Thoracic aorta (tissue), 2 donors: ENCODE measurements at places on chromosomes 7 and 10. TPM values are rescaled to one million over a fixed set of nuclear protein-coding genes. Genes with fewer than 3 reads are reported as not detected.

- no peak overlapping the region for H3K4me3 ChIP-seq
- H3K4me1 ChIP-seq = peaks cover 61% of the 10 kb centered on the region
- no peaks in the 10 kb centered on the region for H3K36me3 ChIP-seq
- H3K27ac ChIP-seq = no peak overlapping the region
- no peaks in the 10 kb centered on the region for H3K27me3 ChIP-seq
- no peak for DNase-seq
Observed at GRCh38 chr10:5595994-5596471, 70.4 kb downstream of the ASB13 start.

- peaks cover 32% of the 10 kb centered on the region for H3K4me1 ChIP-seq
Observed at GRCh38 chr7:117086788-117087187, 133.5 kb downstream of the ST7 start.

- no peaks in the 10 kb centered on the region for H3K27me3 ChIP-seq
- peaks cover 46% of the 10 kb centered on the region for H3K36me3 ChIP-seq
- no peak overlapping the region for H3K4me3 ChIP-seq
- H3K4me1 ChIP-seq = peaks cover 54% of the 10 kb centered on the region
- DNase-seq = no peak
- peak overlapping the region; percentile 40 for H3K27ac ChIP-seq
Observed at GRCh38 chr10:15651175-15651574, 68.5 kb downstream of the ITGA8 start.

- H3K27ac ChIP-seq = no peak overlapping the region
- H3K27me3 ChIP-seq = no peaks in the 10 kb centered on the region
- H3K4me1 ChIP-seq = no peaks in the 10 kb centered on the region
- H3K4me3 ChIP-seq = no peak overlapping the region
- no peaks in the 10 kb centered on the region for H3K36me3 ChIP-seq
Observed at GRCh38 chr7:134212576-134213546, 85.7 kb downstream of the LRGUK start.

- no peaks in the 10 kb centered on the region for H3K36me3 ChIP-seq
- DNase-seq = no peak
- H3K27me3 ChIP-seq = no peaks in the 10 kb centered on the region
- peaks cover 28% of the 10 kb centered on the region for H3K4me1 ChIP-seq
- no peak overlapping the region for H3K4me3 ChIP-seq
Observed at GRCh38 chr10:50470345-50470744, 153.4 kb downstream of the SGMS1 start.

GRCh38 chr7:32043688-32044087 lies 26.5 kb downstream of the PDE1C start:
- no peaks in the 10 kb centered on the region for H3K27me3 ChIP-seq
- H3K4me1 ChIP-seq = no peaks in the 10 kb centered on the region
- no peak for DNase-seq

DNA sequence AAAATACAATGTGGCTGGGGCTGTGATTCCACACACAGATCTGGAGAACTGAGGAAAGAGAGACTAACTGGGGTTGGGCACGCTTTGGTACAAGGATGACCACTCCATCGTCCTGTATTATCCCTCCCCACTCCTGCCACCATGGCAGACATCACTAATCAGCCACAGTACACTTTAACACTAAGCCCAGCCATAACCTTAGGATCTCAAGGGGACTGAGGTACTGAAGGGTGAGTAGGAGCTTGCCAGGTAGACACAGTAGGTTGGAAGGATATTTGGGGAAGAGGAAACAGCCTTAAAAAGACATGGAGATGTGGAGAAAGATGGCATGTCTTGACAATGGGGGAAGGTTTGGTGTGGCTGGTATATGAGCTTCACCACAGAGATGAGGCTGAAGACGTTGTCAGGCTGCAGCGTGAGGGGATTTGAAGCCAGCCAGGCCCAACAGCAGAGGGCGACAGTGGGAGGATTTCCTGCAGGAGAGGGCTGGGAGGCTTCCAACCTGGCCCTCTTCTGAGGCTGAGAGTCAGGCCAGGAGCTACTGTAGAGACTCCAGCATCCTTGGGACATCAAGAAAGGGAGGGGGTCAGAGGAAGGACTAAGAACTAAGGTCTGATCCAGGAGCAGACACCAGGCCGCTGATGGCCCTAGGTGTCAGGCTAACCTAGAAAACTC lies 58.6 kb upstream of the COL13A1 start:
- no peak overlapping the region for H3K27ac ChIP-seq
- no peaks in the 10 kb centered on the region for H3K27me3 ChIP-seq
- no peak for DNase-seq
- H3K36me3 ChIP-seq = no peaks in the 10 kb centered on the region

GRCh38 chr7:50212666-50213621 lies 91.6 kb upstream of the IKZF1 start:
- no peaks in the 10 kb centered on the region for H3K4me1 ChIP-seq
- no peaks in the 10 kb centered on the region for H3K27me3 ChIP-seq
- H3K4me3 ChIP-seq = no peak overlapping the region
- H3K36me3 ChIP-seq = no peaks in the 10 kb centered on the region

DNA sequence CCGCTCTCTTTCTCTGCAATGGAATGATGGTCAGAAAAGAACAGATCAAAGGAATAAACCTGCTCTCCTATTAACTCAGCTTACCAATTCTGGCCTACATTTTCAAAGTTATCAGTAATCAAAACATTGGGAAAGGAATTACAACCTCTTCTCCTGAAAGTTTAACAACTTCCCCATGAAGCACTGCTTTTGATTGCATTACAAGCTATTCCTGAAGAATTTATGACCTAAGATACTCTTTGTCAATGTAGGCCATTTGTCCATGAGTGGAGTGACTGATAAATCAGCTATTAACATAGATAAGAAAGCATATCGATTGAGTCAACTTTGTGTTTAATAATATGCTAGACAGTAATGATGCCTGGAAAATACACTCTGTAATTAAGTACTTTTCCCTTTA lies 271.7 kb upstream of the C7orf33 start:
- no peak for DNase-seq
- no peak overlapping the region for H3K4me3 ChIP-seq
- no peak overlapping the region for H3K27ac ChIP-seq

DNA sequence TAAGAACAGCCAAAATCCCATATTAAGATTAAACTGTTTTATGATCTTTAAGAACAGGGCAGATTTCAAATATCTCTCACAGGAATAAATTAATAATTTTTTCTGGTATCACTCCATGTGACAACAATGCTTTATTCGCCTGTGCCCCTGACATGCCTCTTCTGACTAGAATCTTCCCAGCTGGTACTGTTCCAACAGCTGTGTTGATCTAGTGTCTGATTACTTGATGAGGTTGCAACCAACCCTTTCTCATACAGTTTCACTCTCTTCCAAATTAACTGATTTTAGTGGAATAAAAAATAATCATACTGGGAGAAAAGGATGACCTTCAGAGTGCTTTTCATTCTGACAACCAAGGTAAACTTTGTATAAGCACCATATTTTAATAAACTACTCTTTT lies 151.9 kb downstream of the CHRM2 start:
- H3K4me1 ChIP-seq = no peaks in the 10 kb centered on the region
- no peaks in the 10 kb centered on the region for H3K27me3 ChIP-seq
- no peak for DNase-seq

DNA sequence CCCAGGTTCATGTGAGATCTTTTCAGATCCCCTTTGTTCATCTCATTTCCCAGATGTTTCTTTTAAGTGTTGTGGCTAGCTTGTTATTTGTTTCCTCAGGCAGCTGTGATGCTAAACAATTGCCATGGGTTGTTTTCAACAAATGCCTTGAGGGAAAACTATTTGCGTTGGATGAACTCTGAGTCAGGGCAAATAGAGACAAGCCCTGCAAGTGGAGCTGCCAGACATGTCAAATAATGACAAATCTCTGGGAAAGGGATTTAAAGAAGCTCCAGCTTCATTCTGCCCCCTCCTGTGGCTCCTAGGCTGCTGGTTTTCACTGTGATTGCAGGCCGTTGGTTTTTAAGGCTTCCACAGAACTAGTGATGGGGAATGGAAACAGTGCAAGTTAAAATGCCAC lies 272.4 kb upstream of the SP8 start:
- H3K27me3 ChIP-seq = no peaks in the 10 kb centered on the region
- H3K4me1 ChIP-seq = no peaks in the 10 kb centered on the region
- no peak for DNase-seq
- H3K27ac ChIP-seq = no peak overlapping the region
- no peak overlapping the region for H3K4me3 ChIP-seq

DNA sequence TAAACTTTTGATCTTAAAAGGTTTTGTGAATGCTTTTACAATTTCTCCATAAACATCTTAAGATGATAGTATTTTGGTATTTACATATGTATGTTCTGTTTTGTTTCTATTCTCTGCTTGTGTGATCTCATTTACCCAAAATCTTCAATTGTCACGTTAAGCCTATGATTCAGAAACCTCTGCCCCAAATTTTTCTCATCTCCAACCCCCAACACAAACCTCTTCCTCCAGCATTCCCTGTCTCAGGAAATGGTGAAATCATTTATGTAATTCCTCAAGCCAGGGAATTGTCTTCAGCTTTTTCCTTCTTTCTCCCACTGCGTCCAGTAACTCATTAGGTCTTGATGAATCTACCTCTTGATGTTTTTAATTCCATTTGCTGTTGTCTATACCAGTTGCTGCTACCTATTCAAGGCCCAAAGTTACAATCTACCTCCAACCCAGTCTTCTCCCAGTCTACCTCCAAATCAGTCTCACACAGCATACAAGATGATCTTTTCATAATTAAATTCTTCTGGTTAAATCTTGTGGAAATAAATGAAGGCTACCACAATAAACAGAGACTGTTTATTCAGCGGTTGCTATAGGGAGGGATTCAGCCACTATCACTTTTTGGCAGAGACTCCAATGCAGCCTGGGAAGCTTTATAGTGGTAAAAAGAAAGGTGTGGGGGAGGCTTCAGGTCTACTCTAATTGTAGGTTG lies 5.8 kb downstream of the CFAP69 start:
- H3K4me3 ChIP-seq = no peak overlapping the region
- H3K4me1 ChIP-seq = peaks cover 1% of the 10 kb centered on the region
- H3K36me3 ChIP-seq = no peaks in the 10 kb centered on the region
- H3K27ac ChIP-seq = peak overlapping the region; percentile 11

GRCh38 chr7:79520543-79520942 lies 67.1 kb upstream of the MAGI2 start:
- H3K27me3 ChIP-seq = no peaks in the 10 kb centered on the region
- no peaks in the 10 kb centered on the region for H3K36me3 ChIP-seq
- DNase-seq = no peak

- no peaks in the 10 kb centered on the region for H3K27me3 ChIP-seq
- H3K27ac ChIP-seq = peak overlapping the region; percentile 97
- no peak overlapping the region for H3K4me3 ChIP-seq
- H3K4me1 ChIP-seq = peaks cover 17% of the 10 kb centered on the region
- no peaks in the 10 kb centered on the region for H3K36me3 ChIP-seq
Observed at GRCh38 chr10:87860156-87860795, 3.1 kb downstream of the KLLN start.

DNA sequence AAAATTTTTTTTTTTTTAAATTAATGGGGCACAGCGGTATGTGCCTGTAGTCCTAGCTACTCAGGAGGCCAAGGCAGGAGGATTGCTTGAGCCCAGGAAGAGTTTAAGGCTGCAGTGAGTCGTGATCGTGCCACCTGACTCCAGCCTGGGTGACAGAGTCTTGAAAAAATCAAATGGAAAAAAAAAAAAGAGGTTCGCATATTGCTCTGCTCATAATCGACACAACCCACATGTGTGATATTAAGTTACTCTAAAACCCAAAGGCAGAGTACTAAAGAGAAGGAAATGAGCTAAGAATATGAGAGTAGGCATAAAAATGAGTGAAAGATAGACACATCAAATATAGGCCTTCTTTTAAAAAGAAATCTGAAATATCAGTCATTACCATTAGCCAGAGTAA lies 66.3 kb downstream of the IGF2BP3 start:
- no peak for DNase-seq
- H3K36me3 ChIP-seq = no peaks in the 10 kb centered on the region
- H3K4me3 ChIP-seq = no peak overlapping the region
- no peak overlapping the region for H3K27ac ChIP-seq
- no peaks in the 10 kb centered on the region for H3K27me3 ChIP-seq

DNA sequence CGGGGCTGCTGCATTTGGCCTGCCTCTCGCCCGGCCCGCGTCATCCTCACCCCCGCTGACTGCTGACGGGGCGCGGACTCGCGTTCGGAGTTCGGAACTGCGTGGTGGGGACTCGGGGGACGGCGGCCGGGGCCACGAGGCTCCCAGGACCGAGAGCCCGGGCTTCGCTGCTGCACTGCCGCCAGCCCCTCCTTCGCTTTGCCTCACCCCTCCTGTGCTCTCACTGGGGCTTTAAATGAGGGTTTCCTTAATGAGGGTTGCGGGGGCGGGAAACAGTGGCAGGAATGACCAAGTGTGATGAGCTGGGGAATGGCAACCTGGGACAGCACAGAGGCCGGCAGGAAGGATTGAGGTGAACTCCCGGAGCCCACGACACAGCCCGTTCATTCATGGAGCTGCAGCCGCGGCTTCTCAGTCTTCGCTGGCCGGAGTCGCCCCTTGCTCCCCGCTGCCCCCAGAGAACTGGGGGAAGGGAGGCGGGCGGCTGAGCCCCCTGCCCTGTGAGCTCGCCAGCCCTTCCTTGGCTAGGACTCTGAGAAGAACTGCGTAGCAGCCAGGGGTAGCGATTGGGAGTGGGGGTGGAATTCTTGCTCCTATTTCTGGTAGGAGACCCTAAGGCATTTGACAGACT lies 1.5 kb upstream of the LRRC4 start:
- peak overlapping the region; percentile 66 for H3K4me3 ChIP-seq
- no peak overlapping the region for H3K27ac ChIP-seq
- H3K27me3 ChIP-seq = no peaks in the 10 kb centered on the region
- H3K4me1 ChIP-seq = peaks cover 5% of the 10 kb centered on the region
- no peaks in the 10 kb centered on the region for H3K36me3 ChIP-seq

DNA sequence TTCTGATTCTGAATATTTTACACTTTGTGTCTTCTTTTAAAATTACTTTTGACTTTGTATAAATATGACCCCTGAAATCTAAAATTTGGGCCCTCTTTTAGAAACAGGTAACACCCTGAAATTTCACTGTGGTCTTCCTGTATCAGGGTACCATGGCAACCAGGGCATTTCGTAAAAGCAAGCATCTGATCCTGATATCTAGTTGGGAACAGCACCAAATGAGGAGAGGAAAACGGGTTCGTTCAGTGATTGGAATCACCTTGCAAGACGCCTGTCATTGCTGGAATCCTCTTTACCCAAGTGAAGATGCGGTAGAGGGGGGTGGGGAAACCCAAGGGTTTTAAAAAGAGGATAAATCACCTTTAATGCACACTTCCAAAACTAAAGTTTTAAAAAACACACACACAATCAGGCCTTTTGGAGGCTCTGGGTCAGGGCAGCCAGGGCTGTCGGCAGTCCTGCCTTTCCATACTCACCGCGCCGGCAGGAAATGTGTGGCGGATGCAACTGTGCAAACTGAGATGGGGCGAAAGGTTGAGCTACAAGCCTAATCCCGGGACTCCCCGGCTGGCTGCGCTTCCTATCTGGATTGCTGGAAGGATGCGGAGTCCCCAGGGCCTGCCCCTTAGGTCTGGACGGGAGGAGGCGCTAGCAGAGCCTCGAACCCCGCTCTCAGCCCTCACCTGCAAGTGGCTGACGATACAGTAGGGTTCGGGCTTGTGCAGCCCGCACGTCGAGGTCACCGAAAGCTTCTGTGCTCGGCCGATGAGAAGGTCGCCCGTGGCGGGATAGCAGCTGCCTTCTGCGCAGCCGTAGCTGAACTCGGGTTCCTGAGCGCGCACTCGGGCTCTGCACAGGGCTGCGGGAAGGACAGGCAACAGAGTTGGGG lies 1.8 kb downstream of the LAMB1 start:
- peak overlapping the region; percentile 84 for H3K27ac ChIP-seq
- H3K27me3 ChIP-seq = no peaks in the 10 kb centered on the region
- no peak for DNase-seq
- H3K4me3 ChIP-seq = peak overlapping the region; percentile 90
- no peaks in the 10 kb centered on the region for H3K36me3 ChIP-seq

- H3K27ac ChIP-seq = no peak overlapping the region
- H3K4me3 ChIP-seq = no peak overlapping the region
- H3K36me3 ChIP-seq = no peaks in the 10 kb centered on the region
- no peaks in the 10 kb centered on the region for H3K27me3 ChIP-seq
Observed at GRCh38 chr10:69807122-69807521, 5.4 kb downstream of the COL13A1 start.

The CALHM3 gene
- total RNA-seq = not detected

The FFAR4 gene
- total RNA-seq = not detected

The PTEN gene
- 168 TPM for total RNA-seq

The GRB10 gene
- total RNA-seq = 104 TPM
